ENCODE measurements at places on chromosomes 5 and 9.

GRCh38 chr9:94204174-94204573, 54.9 kb upstream of the ZNF169 start:
- DNase-seq = no peak

GRCh38 chr9:27181381-27181780, 72.4 kb downstream of the TEK start:
- no peak for DNase-seq

- peak; percentile 27 for DNase-seq
Observed at GRCh38 chr5:130529511-130530485, 625.5 kb downstream of the CHSY3 start.

DNA sequence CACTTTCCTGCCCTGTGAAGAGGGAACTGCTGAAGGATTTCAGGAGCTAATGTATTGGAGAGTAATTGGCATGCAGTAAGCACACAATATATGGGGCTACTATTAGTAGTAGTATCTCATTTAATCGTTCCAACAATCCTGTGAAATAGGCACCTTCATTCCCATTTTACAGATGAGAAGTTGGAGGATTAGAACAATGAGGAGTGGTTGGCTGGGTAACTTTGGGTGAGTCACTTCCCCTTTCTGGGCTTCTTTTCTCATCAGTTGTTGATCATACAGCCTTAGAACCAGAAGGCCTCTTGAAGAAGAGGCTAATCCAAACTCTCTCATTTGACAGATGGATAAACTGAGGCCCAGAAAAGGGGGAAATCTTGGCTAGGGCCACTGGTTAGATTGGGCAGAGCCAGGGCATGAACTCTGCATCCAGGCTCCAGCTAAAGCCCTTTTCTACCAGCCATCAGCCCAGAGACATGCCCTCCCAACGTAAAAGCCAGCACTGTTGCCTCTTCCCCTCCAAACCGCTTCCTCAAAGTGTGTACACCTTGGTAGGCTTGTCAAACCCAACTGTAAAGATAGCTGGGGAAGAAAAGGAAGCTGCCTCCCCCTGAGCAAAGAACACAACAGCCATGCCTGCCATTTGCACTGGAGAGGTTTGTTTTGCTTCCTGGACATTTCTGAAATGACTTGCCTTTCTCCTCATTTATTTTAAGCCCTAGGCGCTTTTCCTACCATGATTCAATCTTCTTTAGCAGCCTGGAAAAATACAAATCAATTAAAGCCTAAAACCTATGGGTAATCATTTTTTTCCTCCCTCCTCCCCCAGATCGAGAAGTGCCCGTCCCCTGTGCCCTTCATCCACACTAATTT, 992 bp downstream of the SPACA9 start:
- no peak for DNase-seq

GRCh38 chr9:123111427-123112014, 78.1 kb downstream of the GPR21 start:
- no peak for DNase-seq

- no peak for DNase-seq
Observed at GRCh38 chr9:111731928-111732327, 62.8 kb downstream of the SHOC1 start.
